Muscle of back (tissue), 13 donors: ENCODE measurements at places on chromosomes 1 and 21.
A peak's percentile ranks its signal among the peaks of the same experiment; 100 is the strongest.

DNA sequence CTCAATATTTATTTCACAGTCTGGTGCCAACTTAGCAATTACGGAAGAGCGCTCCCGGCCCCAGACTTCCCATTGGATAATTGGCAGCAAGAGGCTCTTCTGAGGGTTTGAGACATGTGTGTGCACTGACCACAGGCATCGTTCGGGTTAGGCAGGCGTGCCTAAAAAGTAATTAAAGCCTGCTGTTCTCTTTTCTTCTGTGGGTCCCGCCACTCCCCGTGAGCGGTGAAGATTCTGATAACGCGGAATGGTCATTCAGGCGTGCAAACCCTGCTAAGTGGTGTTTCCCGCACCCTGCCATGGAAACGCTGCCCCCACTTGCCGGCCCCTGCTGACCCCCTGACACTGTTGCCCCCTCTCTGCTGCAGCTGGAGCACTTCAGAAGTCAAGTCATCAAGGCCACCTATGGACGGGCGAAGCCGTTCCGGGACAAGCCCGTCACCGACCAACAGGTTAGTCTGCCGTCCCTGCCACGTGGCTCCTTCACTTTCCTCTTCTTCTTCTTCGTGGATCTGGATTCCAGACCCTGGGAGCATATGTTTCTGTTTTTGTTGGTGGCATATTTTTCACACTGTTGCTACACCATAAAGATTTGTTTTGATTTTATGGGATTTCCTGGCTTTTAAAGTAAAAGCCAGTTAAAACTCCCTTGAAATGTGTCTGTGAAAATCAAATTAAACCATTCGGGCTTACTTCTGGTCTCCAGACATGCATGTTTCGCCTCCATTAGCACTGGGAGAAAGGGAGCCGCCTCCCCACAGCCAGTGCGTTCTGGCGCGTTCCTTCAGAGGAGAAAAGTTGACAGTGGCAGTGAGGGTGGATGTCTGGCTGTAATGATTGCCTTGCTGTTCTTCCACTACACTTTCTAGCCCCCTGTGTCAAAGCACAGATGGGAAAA, 79.9 kb downstream of the FHAD1 start:
- DNase-seq: peak; percentile 72

GRCh38 chr21:29638761-29639327, 301.0 kb downstream of the GRIK1 start:
- DNase-seq: no peak

GRCh38 chr1:64263335-64263734, 59.9 kb downstream of the UBE2U start:
- DNase-seq: no peak

GRCh38 chr1:224698015-224698451, 81.9 kb downstream of the CNIH3 start:
- no peak for DNase-seq

DNA sequence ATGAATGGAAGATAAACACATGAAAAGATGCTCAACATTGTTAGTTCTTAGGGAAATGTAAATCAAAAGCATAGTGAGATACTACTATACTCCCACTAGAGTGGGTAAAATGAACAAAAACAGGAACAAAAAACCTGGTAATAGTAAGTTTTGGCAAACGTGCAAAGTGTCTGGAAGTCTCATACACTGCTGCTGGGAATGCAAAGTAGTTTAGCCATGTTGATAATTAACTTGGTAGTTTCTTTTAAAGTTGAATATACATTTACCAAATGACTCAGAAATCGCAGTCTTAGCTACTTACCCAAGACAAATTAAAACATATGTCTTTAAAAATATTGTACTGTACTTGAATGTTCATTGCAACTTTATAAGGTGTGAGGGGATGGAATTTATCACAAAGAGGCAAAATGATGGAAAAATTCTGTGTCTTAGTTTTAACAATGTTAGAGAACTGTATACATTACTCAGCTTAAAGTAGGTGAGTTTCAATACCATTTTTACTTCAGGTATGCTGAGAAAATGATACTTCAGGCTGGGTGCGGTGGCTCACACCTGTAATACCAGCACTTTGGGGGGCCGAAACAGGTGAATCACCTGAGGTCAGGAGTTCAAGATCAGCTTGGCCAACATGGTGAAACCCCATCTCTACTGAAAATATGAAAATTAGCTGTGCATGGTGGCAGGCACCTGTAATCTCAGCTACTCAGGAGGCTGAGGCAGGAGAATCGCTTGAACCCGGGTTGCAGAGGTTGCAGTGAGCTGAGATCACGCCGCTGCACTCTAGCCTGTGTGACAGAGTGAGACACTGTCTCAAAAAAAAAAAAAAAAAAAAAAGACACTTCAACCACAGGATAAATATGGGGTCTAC, 102.3 kb downstream of the PDE4B start:
- DNase-seq: no peak

DNA sequence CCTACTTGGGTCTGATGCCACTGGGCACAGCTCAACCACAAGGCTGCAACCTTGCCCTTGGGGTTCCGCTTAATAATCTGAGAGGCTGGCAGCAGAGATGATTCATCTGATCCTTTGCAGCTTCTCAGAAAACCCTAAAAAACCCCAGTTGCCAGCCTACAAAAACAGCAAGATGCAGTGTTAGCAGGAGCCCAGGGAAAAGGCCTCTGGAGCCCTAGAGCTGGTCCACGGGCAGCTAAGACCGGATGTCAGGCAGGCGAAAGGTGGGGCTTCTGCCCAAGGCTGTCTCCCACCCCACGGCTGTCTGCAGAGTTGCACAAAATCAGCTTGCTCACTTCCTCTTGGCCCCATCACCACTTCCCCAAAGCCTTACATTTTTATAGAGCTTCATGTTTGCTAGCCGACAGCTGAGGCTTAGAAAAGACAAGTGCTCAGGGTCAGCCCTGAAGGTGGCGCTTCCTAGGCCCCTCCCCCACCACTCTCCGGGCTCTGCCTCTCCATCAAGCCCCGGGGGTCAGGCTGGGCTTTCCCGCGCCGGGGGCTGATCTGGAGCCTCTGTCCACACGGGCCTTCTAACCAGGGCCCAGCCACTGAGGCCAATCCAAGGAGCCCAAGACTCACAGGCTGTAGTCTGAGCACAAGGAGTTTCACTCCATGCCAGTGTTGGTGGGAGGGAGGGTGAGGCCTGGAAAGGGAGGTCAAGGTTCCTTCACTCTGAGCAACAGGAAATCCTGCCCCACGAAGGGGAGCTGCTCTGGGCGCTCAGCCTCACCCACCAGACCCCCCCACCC, 4.2 kb upstream of the ADORA3 start:
- DNase-seq: peak; percentile 77

DNA sequence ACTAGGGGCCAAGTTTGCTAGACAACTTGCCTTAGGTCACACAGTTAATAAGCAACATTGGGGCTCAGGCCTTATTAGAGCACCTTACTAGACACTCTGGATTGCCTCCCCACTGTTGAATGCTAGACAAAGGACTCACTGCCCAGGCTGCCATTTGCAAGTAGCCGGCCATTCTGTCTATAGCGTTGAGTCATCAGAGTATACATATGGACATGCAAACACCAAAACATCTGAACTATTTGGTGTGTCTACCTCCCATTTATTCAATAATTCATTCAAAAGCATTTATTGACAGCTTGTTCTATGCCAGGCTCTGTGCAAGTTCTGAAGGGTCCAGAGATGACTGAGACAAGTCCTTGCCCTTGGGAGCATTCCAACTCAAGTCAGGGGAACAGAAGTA, 181.4 kb upstream of the DPT start:
- DNase-seq: no peak

DNA sequence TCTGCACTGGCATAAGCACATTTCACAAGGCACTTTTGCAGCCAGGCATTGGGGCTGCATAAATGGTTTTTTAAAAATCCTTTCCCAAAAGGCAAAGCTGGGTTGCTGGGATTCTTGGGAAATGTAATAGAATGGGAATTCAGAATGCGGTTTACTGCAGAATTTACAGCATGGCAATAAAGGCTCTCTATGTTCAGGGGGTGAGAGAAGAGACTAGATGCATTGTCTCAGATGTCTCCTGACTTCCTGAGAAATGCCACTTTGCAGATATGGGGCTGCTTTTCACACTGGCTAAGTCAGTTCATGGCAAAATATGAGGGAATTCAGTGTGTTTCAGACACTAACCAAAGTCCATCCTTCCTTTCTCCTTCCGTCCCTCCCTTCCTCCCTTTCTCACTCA, 13.5 kb downstream of the FCGR2B start:
- DNase-seq: no peak

- peak; percentile 49 for DNase-seq
Observed at GRCh38 chr21:18373606-18374005, 30.0 kb downstream of the TMPRSS15 start.

- no peak for DNase-seq
Observed at GRCh38 chr1:209319057-209319432, 264.5 kb upstream of the CAMK1G start.

DNA sequence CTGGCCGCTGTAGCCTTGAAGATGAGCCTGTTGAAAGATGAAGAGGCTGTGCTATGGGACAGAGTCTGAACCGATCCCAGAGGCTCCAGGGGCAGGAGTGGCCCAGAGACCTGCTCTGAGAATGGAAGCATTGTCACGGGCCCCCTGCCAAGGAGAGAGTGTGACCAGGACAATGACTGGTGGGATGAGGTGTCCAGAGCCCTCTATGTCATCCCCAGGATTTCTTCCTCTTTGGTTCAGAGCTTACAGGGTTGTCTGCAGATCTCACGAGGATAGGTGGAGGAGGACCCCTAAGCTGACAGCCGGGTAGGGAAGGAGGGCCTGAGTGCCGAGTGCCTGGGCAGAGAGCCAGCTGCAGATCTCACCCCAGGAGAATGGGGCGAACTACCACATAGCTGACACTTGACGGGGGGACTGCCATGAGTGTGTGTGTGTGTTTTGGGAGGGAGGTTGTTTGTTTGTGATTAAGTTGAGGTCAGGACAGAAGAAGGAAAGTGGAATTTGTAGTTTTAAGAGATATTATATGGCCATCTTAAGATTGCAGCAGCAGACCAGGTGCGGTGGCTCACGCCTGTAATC, 25.4 kb downstream of the PIK3CD start:
- no peak for DNase-seq

GRCh38 chr1:27593678-27594563, 10.0 kb downstream of the AHDC1 start:
- DNase-seq: no peak
